ENCODE measurements at places on chromosomes 2 and 18.

- DNase-seq = no peak
These were observed 378.3 kb downstream of the MTX2 start for GRCh38 chr2:176647325-176648165.

- DNase-seq = no peak
These were observed 1002.8 kb upstream of the NRXN1 start for GRCh38 chr2:52034706-52035105.

DNA sequence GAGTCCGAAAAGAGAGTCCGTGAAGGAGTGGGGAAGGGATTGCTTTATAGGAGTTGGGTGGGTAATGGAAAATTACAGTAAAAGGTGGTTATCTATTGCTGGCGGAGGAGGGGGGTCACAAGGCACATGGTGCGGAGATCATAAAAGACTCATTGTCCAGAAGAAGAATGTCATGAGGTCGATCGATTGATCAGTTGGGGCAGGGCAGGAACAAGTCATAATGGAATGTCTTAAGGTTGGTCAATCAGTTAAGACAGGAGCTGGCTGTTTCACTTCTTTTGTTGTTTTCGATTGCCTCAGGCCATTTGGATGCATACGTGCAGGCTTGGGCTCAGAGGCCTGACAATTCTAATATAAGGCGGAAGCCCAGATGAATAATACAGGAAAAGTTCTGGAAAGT lies 473.0 kb upstream of the TNP1 start:
- no peak for DNase-seq

DNA sequence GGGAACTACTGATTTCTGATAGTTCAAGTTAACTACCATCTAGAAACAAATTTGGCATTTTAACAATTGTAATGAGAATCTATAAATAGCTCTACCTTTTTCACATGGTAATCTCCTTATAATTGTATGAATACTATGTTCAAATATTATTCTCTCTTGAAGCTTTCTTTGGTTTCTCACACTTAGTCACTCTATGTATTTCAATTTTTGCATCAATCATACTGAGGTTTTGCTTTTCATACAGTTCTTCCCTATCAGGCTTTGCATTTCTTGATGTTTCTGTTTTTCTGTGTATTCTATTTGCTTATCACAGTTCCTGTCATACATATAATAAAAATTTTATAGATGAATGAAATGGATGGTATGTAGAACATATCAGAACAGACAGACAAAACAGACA lies 16.0 kb downstream of the VPS54 start:
- no peak for DNase-seq

DNA sequence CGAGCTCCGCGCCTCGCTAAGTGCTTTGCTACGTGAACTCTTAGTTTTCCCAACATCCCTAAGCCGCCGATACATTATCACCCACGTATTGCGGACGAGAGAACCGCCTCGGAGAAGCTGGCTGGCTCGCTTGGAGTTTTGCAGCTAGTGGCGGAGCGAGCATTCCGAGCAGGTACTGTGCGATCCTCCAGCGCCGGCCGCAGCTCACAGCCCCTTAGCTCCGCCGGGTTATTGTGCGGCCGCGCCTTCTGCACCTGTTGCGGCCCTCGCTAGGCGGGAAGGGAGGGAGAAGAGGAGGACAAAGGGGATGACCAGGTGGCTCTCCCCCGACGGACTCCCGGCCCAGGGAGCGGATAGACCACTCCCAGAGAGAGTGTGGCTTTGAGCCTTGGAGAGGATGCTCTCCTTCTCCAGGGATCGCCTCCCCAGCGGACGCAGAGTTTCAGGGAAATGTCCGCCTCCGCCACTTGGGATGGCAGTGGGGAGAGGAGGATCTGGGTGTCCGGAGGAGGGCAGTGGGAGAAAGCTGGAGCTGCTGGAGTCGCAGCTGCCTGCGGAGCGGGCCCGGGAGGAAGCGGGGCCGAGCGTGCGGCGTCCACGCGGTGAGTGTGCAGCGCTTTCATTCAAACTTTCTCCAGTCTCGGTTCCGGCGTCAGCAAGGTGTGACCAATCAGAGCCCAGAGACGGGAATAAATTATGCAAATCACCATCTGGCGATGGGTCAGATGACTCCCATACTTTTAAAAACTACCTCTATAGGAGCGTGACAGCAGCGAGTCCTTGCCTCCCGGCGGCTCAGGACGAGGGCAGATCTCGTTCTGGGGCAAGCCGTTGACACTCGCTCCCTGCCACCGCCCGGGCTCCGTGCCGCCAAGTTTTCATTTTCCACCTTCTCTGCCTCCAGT lies at the start of gene LIPG:
Gene LIPG, plus strand, starts transcription at position 769 of the 905 bp plus-strand sequence. CDS start 252 bp downstream, outside the sequence.
- peak; percentile 38 for DNase-seq

DNA sequence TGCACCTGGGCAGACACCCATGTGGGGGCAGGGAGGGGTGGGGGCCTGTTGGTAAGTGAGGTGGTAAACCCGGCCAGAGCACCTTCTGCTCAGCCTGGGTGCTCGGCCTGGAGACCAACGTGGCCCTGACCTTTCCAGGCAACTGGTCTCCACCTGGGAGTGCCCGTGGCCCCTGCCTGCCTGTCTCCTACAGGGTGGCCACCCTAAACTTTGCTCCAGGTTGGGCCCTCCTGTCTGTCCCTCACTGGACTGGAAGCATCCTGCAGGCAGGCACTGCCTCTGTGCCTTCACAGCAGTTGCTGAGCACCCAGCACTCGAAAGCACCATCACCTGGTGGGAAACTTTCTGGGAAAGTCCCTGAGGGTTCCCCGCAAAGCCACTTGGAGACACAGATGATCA lies 171.3 kb downstream of the TWIST2 start:
- no peak for DNase-seq

- no peak for DNase-seq
These were observed 92.7 kb downstream of the COPS8 start for GRCh38 chr2:237178396-237178795.

DNA sequence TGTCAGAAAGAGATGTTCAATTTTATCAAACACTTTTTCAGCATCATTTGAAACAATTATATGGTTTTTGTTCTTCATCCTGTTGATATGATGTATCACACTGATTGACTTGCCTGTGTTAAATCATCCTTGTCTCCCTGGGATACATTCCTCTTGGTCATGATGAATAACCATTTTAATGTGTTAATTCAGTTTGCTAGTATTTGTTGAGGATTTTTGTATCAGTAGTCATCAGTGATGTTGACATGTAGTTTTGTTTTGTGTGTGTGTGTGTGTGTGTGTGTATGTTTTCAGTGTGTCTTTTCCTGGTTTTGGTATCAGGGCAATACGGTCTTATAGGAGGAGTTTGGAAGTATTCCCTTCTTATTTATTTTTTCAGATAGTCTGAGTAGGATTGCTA lies 325.4 kb downstream of the ZNF804A start:
- DNase-seq = no peak

- peak; percentile 55 for DNase-seq
These were observed at the start of gene PARD6G for GRCh38 chr18:80247393-80247841. PARD6G (minus strand) TSS chr18:80247514; CDS start chr18:80247348, 166 bp downstream.

DNA sequence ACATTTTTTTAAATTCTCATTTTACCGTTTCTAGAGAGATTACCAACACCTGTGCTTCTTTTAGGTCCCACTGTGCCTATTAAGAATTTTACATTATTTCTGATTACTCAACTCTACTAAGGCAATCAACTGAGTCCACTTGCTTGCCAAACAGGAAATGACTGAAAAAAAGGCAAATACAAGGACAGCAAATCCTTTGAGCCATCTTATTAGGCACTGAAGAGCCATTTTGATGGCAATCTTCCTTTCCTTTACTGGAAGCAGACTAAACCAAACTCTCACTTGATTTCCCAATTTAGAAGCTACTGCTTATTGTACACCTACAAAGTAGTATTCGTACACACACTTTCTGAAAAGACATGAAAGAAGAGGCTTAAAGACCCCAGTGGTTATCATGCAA lies 121.4 kb upstream of the COL3A1 start:
- no peak for DNase-seq

DNA sequence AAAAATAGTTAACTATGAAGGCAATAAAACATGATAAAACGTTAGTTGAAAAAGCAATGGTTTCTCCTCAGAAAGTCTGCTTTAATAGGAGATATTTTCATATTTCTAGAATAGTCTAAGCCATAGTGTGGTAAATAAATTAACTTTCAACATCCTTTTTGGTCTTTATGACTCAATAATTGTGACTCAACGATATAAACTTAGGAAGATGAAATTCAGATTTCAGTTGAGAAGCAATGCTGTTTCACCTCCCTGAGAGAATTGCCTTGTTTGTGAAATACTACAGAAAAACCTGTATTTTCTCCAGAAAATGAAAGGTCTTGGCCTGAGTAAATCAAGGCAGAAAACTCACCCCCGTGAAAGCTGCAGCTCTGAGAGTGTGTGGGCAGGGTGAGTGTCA lies 166.9 kb downstream of the ETAA1 start:
- no peak for DNase-seq

- DNase-seq = no peak
These were observed 49.6 kb downstream of the SPIRE1 start for GRCh38 chr18:12608301-12608700.
